Activated naive CD4-positive, alpha-beta T cell treated with anti-CD3 and anti-CD28 coated beads, Interleukin-2, amount 10 ng/mL, durations not matched to agents 7 days and 5 days (primary cell): ENCODE measurements at places on chromosomes 5 and 9.
A peak's percentile ranks its signal among the peaks of the same experiment; 100 is the strongest.

DNA sequence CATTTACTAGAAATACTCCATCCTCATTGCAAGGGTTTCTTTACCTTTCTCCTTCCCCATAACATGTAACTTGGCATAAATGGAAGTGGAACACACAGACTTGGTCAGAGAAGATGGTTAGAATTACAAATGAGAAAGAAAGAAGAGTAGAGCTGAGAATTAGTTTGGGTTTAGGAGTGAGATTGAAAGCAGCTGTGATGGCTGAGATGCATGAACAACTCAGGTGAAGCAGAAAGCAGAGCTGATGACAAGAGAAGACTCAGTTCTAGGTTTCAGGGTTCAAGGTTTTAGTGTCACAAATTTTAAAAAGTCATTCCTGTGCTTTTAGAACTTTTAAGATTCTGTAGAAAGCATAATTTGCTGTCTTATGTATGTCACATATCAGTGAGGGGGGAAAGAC, 54.0 kb downstream of the TMEM161B start:
- DNase-seq, result no peak

DNA sequence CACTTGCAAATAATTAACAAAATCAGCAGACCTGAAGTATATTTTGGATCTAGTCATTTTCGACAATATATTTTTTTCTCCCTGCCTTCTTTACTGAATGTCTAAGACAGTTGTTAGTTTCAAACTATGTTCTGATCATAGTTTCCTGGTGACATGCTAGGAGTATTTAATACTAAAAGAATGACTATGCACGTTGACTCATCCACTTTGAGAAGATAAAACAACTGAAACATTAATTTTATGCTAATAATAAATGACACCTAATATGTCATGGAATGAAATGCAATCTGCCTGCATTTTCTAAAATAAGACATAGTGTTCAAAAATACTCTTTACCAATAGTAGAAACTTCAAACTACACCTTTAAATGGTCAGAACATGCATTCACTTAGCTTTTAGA, 2123.7 kb upstream of the C9orf72 start:
- DNase-seq, result no peak

DNA sequence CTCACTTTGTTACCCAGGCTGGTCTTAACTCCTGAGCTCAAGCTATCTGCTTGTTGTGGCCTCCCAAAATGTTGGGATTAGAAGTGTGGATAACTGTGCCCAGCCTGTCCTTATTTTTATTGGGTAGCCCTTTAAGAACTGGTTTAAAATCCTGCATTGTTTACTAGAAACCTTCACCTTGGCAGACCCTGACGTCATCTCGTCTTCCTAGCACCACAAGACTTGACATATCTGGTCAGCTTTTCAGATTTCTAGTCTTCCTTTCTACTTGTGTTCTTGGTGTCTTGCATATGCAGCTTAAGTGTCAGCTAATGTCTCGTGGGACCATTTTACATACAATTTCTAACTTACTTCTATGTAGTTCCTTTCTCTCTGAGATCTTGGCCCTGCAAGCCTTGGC, 258.9 kb downstream of the IZUMO3 start:
- DNase-seq, result no peak

GRCh38 chr5:136106351-136107031, 26.2 kb upstream of the SMAD5 start:
- DNase-seq, result no peak

DNA sequence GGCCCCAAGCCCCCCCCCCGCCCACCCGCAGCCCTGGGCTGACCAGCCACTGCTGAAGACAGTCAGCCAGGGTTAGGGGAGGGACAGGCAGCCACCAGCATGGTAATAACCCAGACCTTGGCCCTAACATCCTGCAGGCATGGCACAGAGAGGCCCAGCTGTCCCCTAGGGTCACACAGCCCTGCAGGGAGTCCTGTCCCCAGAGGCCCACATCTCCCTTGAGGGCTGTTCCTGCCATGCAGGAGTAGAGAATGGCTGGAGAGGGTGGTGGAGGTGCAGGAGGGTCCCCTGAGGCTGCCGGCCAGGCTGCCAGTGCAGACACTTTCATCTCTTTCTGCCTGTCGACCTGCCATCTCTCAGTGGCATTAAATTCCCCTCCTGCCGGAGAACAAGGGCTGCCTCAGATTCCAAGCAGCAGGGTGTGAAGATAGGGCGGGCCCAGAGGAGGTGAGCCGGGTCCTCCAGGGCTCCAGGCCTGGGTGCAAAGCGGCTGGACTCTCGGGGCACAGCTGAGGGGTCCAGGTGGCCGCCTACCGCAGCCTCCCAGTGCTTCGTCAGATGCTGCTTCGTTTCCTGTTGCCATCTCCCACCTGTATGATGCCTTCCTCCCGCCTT, 40.0 kb downstream of the CXXC5 start:
- DNase-seq, result no peak

- DNase-seq, result peak; percentile 67
Measured at GRCh38 chr9:134391319-134392231, 65.3 kb downstream of the RXRA start.
